Pons (tissue), 1 donor: ENCODE measurements at places on chromosomes 6 and 20.

DNA sequence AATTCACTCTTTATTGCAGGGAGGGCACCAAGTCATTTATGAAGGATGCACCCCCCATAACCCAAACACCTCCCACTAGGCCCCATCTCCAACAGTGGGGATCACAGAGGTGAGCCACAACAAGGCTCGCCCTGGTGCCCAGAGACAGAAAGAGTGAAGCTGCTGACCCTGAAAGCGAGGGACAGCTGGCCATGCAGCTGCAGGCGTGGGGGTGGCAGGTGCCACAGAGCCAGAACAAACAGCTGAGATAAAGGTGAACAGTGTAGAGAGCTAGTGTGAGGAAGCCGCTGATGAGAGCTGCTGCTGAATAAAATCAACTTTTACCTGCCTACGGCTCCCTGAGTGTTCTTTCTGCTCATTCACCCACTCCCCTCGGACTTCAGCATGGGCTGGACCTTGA is 18.8 kb upstream of the RGS17 start:
- no peak for DNase-seq

GRCh38 chr20:45817376-45818194 is 5.1 kb downstream of the UBE2C start:
- no peak for DNase-seq

GRCh38 chr6:168167431-168168315 is 88.7 kb upstream of the FRMD1 start:
- no peak for DNase-seq

GRCh38 chr6:21678990-21679389 is 85.4 kb downstream of the SOX4 start:
- DNase-seq, result no peak

- DNase-seq, result peak; percentile 12
These were observed 249.5 kb downstream of the ADGRG6 start for GRCh38 chr6:142551274-142551811.

GRCh38 chr6:78623554-78623953 is 243.8 kb upstream of the IRAK1BP1 start:
- no peak for DNase-seq

DNA sequence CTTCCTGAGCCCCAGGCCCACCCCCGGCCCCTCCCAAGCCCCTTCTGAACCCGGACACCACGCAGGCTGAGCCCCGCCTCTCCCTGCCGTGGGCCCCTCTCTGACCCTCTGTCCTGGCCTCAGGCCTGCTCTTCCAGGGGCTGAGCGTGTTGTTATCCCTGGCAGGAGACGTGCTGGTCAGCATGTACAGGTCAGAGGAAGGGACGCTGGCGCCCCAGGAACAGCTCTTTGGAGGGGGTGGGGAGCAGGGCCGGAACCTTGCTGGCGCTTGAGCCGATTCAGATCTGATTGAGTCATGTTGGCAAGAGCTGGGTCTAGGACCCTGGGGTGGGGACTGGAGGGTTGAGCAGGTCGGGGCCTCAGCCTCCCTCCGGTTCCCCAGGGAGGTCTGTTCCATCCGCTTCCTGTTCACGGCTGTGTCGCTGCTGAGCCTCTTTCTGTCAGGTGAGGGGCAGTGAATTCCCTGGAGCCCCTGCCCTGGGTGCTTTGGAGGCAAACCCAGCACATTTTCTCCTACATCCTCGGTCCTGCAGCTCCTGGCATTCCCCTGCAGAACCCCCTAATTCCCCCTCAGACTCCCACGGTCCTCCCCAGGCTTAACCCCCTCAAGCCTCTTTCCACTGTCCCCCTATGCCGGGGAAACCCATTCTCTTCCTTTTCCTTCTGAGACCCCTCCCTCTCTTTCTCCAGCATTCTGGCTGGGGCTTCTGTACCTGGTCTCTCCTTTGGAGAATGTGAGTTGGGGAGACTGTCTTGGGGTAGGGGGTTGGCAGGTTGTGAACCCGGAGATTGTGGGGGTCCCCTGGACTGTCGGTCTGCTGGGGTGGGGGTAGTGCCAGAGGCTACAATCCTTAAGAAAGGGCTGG is 2.0 kb downstream of the SPAG4 start:
- DNase-seq, result no peak

- no peak for DNase-seq
These were observed 18.9 kb downstream of the WRNIP1 start for GRCh38 chr6:2784061-2784460.

- peak; percentile 32 for DNase-seq
These were observed 4.2 kb upstream of the TTPAL start for GRCh38 chr20:44471481-44471882.

DNA sequence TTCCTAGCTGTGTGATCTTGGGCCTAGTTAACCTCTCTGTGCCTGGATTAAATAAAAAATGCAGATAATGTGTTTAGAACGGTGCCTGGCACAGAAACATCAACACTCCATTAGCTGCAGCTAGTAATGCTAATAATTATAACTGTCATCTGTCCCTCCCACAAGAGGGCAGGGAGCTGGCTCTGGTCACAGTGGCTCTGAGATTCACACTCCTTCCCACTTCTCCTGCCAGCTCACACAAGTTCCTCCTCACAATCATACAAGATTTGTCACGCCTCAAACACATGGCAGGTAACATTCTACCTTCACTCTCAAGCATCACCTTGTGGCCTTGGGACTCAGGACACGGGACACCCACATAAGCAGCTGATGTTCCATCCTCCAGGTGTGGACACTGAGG is 2.4 kb downstream of the ADA start:
- no peak for DNase-seq

- DNase-seq, result peak; percentile 79
These were observed 156.7 kb downstream of the JARID2 start for GRCh38 chr6:15402406-15403045.

- DNase-seq, result no peak
These were observed 6.6 kb upstream of the KIF13A start for GRCh38 chr6:17994019-17994418.

- no peak for DNase-seq
These were observed 9.0 kb downstream of the MOCS3 start for GRCh38 chr20:50967586-50967985.

GRCh38 chr20:57663241-57663640 is 43.0 kb upstream of the ZBP1 start:
- no peak for DNase-seq

DNA sequence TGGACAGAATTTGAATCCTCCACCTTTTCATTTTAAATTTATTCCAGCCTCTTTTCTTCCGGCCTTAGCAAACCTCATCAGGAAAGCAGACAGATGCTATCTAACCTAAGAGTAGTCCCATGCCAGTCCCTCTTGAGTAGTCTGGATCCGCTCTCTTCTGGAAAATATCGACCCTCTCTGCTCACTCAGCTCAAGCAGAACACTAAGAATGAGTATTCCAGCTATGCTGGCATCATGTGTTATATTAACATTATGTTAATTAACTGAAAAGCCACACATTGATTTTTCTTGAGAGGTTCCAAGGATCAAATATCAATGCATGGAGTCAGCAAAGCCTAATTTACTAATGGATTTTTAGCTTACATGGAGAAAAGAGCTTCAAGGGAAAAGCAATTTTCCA is 161.4 kb downstream of the ID4 start:
- DNase-seq, result no peak

GRCh38 chr6:127904160-127904559 is 3.3 kb upstream of the THEMIS start:
- DNase-seq, result no peak

- DNase-seq, result no peak
These were observed 89.6 kb upstream of the BEND6 start for GRCh38 chr6:56865081-56865875.

- no peak for DNase-seq
These were observed 1.5 kb upstream of the ADNP start for GRCh38 chr20:50932691-50933280.

GRCh38 chr6:17577059-17577458 is 23.0 kb upstream of the FAM8A1 start:
- DNase-seq, result no peak

GRCh38 chr6:11639376-11640235 is 102.1 kb downstream of the TMEM170B start:
- no peak for DNase-seq

GRCh38 chr6:157272866-157273755 is 50.2 kb downstream of the TMEM242 start:
- no peak for DNase-seq

- no peak for DNase-seq
These were observed 71.2 kb downstream of the HIVEP1 start for GRCh38 chr6:12083302-12083701.

DNA sequence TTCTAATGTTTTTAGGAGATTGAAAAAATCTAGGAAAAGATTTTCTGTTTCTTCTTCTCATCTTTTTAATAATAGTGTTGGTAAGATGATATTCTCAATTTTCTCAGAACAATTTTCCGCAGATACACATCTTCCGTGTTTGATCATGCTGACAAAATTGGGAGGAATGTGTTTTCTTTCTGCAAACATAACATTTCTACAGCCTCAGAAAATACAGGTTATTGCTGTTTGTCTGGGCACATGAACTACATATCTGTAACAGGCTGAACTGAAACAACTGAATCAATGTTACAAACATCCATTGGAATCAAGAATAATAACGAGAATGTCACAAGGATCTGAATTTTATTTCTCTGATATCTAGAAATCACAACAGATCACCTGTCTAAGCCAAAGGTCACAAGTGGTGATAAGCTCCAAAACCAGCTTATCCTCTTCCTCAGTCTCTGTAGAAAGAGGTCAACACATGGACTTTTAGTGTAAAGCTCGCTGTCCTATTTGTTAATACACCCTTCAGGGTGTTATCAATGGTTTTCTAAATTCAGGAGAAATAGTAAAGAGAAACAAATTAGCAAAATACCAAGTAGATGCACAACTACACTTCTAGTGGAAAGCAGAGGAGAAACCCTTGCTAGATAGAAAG is 197.3 kb upstream of the MARCKS start:
- no peak for DNase-seq

GRCh38 chr6:44734886-44735629 is 347.6 kb downstream of the CDC5L start:
- no peak for DNase-seq

DNA sequence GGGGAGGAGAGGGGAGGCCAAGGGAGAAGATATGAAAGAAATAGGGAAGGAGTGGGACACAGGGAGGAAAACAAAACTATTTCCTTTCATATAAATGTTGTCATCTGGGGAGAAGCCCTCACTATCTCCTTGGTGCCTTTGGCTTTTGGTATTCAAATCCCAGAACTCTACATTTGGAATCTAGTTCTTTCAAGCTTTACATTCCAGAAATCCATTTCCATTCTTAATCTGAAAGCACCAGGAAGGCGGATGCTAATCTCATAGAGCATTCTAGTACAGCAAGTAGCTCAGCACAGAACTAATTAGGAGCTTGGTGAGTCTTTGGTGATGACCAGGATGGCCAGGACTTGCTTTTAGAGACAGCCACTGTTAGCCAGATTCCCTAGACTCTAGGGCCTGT is 177.9 kb downstream of the KIF16B start:
- no peak for DNase-seq

DNA sequence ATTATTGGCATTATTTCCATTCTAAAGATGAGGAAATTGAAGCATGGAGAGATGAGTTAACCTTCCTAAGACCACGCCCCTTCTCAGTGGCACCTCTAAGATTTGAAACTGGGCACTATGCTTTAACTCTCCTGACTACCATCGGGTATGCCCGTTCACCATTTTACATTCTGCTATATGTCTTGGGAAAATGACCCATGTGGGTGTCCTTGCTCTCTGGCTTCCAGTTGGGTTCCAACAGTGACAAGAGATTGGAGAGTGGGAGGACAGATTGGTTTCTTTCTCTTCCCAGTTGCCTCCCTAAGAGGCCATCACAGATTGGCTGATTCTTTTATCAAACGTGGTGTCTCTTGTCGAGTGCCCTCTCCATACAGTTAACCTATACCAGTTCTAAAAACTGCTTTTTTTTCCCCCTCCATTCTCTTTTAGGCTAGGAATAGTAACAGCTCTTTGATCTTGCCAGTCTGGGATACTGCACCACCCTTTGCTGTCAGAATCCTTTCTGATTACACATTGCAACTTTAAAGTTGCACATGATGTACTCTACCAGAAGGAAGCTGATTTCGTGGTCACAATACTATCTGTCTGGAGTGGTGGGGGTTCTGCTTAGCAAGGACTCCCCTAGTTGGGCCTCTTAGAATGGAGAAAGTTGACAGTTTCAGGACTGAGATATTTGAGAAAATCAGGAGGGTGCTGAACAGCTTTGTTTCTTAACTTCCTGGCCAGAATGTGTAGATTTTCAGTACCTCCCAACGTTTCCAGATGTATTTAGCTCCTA is 88.0 kb upstream of the ELOVL5 start:
- no peak for DNase-seq

GRCh38 chr6:87628881-87629280 is 38.9 kb downstream of the ORC3 start:
- no peak for DNase-seq

DNA sequence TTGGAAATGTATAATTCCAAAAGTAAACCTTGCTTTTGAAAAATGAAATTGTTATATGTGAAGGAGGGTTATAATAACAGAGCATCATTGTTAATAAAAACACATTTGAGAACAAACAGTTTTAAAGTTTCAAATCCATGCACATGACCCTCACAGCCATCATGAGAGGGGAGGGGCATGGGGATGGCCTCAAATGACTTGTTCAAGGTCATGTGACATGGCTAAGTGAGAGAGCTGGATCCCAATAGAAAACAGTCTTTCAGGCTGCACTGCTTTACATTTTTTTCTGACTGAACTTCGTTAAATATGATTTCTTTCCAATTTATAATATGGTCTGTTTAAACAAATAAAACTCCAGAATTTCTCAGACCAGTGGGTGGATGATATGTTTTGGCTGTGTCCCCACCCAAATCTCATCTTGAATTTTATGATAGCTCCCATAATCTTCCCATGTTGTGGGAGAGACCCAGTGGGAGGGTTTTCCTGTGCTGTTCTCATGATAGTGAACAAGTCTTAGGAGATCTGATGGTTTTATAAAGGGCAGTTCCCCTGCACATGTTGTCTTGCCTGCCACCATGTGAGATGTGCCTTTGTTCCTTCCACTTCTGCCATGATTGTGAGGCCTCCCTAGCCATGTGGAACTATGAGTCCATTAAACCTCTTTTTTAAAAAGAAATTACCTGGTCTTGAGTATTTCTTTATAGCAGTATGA is 66.0 kb downstream of the DTD1 start:
- DNase-seq, result no peak

DNA sequence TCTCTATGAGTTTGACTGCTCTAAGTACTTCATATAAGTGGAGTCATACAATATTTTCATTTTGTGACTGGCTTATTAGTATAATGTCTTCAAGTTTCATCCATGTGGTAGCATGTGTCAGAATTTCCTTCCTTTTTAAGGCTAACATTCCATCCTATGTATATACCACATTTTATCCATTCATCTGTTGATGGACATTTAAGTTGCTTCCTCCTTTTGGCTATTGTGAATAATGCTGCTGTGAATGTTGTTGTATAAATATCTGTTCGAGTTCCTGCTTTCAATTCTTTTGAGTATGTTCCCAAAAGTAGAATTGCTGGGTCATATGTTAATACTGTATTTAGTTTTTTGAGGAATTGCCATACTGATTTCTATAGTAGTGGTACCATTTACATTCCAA is 79.5 kb downstream of the PTPRA start:
- DNase-seq, result no peak
